ENCODE measurements at places on chromosomes 2 and 18. TPM values are rescaled to one million over a fixed set of nuclear protein-coding genes. Genes with fewer than 3 reads are reported as not detected.

MLPH gene
- total RNA-seq = not detected

SPEG gene
- 0.35 TPM for total RNA-seq

LAMA3 gene
- 1.6 TPM for total RNA-seq

CTIF gene
- 0.38 TPM for total RNA-seq

C2orf15 gene
- 2.1 TPM for total RNA-seq

MARCO gene
- not detected for total RNA-seq

HOXD1 gene
- not detected for total RNA-seq

NPAS2 gene
- total RNA-seq = not detected

PSME4 gene
- total RNA-seq = 73.7 TPM

GPATCH11 gene
- total RNA-seq = 24.5 TPM

HOXD12 gene
- 0.25 TPM for total RNA-seq

GPR155 gene
- total RNA-seq = 1.9 TPM

ANKRD30B gene
- not detected for total RNA-seq

LBX2 gene
- not detected for total RNA-seq
